Natural killer cell (primary cell): ENCODE measurements at places on chromosomes 16 and 17. TPM values are rescaled to one million over a fixed set of nuclear protein-coding genes. Genes with fewer than 3 reads are reported as not detected.
A peak's percentile ranks its signal among the peaks of the same experiment; 100 is the strongest.

- peaks cover 10% of the 10 kb centered on the region for H3K4me1 ChIP-seq
- H3K4me3 ChIP-seq, result no peak overlapping the region
- no peaks in the 10 kb centered on the region for H3K36me3 ChIP-seq
- H3K27ac ChIP-seq, result no peak overlapping the region
- no peaks in the 10 kb centered on the region for H3K27me3 ChIP-seq
Observed at GRCh38 chr17:76793775-76794174, 55.9 kb downstream of the MFSD11 start.

DNA sequence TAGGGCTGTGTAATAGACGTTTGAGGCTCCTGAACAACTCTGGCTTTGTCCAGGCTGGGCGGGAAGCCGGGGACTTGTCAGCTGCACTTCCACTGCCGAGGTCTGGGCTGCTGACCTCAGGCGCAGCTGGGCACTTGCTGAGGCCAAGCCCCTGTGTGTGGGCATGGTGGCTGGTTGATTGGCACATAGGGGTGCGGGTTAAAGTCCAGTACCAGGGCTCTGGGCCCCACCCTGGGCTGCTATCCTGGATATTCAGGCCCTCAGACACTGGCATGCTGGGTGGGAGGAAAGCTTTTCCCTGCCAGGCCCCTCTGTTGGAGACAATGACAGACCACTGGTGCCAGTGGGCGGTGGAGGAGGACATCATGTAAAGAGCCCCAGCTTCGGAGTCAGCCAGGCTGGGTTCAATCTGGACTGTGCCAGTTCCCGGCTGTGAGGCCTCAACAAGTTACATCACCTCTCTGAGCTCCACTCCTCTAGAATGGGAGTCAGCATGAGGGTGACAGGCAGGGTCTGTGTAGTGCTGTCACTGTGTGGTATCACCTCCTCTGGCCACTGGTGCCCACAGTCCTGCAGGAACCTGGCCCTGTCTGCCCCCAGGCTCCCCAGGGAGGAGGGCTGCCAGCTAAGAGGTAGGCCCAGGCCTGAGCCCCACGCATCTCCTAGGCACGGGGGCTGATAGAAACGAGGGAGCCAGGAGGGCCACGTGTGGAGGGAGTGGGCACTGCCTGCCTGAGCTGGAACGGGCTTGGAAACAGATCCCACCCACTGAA is 42.5 kb downstream of the PSME3IP1 start:
- H3K36me3 ChIP-seq, result no peaks in the 10 kb centered on the region
- no peak overlapping the region for H3K4me3 ChIP-seq
- H3K4me1 ChIP-seq, result peaks cover 49% of the 10 kb centered on the region
- no peaks in the 10 kb centered on the region for H3K27me3 ChIP-seq
- no peak overlapping the region for H3K27ac ChIP-seq

GRCh38 chr17:81025741-81026129 is 9.2 kb upstream of the BAIAP2 start:
- H3K36me3 ChIP-seq, result no peaks in the 10 kb centered on the region
- peaks cover 26% of the 10 kb centered on the region for H3K4me1 ChIP-seq
- no peak for DNase-seq
- no peaks in the 10 kb centered on the region for H3K27me3 ChIP-seq
- H3K4me3 ChIP-seq, result no peak overlapping the region

DNA sequence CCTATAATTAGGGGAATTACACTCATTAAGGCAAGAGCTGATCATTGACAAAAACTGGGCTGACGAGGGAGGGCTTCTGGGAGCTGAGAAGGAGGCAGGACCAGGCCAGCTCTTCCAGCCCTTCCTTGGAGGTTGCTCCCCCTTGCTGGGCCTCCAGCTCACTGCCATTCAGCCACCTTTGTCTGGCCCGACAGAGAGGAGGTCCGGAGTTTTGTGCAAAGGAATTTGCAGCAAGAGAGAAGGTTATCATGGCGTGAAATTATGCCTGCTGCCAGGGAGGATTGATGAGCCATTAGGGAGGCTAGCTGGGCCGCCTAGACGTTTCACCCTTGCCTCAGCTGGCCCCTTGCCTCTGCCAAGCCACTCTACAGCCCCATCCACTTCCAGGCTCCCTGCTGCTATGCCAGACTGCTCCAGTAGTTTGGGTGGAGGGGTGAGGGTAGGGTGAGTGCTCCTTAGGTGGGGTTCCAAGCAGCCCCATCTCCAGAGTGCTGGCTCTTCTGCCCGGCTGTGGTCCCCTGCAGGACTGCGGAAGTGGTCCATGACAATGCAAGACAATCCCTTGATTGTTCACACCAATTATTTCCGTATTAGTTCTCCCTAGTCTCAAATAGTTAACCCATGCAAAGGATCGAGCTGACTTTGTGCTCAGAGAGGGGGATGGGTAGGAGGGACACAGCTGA is 17.1 kb upstream of the PHF12 start:
- no peak overlapping the region for H3K27ac ChIP-seq
- DNase-seq, result no peak
- H3K4me1 ChIP-seq, result peaks cover 13% of the 10 kb centered on the region

- H3K36me3 ChIP-seq, result no peaks in the 10 kb centered on the region
- no peak overlapping the region for H3K4me3 ChIP-seq
Observed at GRCh38 chr17:7293816-7294613, 424 bp downstream of the YBX2 start.

DNA sequence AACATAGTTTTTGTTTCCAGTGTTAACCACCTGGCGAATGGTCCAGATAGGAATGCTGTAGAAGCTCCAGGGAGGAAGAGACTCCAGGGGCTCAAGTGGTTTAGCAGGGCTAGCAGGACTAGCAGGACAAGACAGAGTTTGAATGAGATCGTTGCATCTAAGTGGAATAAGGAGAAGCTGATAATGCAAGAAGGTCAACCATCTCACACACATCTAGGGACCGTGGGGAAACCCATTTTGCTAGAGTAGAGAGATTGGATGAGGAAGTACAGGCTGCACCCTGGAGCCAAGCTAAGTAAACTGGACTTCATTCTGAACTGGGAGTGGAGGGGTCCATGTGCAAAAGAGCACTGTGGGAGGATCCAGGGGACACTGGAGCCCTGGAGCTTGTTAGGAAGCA is 86.1 kb upstream of the HSBP1 start:
- no peaks in the 10 kb centered on the region for H3K36me3 ChIP-seq
- no peak overlapping the region for H3K4me3 ChIP-seq
- no peaks in the 10 kb centered on the region for H3K27me3 ChIP-seq
- no peak for DNase-seq
- H3K27ac ChIP-seq, result no peak overlapping the region

DNA sequence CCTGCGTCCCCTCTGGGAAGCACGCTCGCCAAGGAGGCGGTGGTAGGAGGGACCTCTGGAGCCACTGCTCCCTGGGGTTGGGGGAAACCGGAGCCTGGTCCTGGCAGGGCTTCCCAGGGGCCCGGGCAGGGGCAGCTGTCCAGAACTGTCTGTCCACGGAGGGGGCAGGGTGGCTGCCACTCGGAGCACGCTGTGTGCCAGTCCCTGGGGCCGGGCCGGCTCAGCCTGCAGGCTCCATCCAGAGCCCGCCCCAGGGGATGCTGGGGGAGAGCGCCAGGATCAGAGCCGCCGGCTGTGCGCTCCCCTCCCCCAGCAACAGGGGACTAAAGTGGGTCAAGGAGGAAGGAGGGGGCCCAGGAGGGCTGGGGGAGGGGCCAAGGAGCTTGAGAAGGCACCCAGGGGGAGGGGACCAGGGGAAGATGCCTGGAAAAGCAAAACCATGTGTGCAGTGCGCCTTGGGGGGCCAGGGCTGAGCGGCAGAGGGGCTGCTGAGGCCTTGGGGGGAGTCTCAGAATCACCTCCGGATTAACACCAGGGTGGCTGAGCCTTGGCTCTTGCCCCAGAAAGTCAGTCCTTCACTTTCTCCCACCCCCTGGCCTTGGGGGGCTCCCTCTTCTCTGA is 21.3 kb downstream of the ZNF423 start:
- H3K27ac ChIP-seq, result no peak overlapping the region
- no peak for DNase-seq
- H3K36me3 ChIP-seq, result no peaks in the 10 kb centered on the region
- no peak overlapping the region for H3K4me3 ChIP-seq

- no peaks in the 10 kb centered on the region for H3K27me3 ChIP-seq
- H3K27ac ChIP-seq, result no peak overlapping the region
- no peaks in the 10 kb centered on the region for H3K4me1 ChIP-seq
- H3K36me3 ChIP-seq, result no peaks in the 10 kb centered on the region
Observed at GRCh38 chr17:64289741-64290141, 26.7 kb upstream of the TEX2 start.

GRCh38 chr17:37494971-37495370 is 5.3 kb downstream of the DUSP14 start:
- H3K4me3 ChIP-seq, result no peak overlapping the region
- H3K27ac ChIP-seq, result no peak overlapping the region
- no peak for DNase-seq
- H3K4me1 ChIP-seq, result peaks cover 11% of the 10 kb centered on the region

- no peak overlapping the region for H3K4me3 ChIP-seq
- peaks cover 8% of the 10 kb centered on the region for H3K36me3 ChIP-seq
- no peak for DNase-seq
- H3K4me1 ChIP-seq, result peaks cover 50% of the 10 kb centered on the region
- H3K27me3 ChIP-seq, result no peaks in the 10 kb centered on the region
Observed at GRCh38 chr16:29156511-29156910, 171.7 kb downstream of the LAT start.

DNA sequence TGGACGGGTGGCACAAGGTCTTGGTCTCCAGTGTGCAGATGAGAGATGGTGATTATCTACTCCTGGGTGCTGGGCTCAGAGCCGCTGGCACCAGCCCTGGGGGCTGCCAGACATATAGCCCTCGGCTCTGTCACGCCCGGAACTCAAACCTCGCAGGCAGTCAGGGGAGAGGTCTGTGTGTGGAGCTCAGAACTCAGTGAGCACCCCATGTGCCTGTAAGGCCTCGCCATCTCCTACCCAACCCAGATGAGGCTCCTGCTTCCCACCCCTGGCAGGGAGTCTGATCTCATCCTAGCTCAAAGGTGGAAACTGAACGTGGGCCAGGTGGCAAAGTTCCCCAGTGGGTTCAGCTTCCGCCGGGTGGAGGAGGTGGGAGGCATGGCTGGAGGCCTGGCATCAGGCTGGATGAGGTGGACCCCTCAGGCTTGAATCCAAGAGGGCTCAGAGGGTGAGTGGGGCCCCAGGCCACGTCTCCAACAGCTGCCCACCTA is 22.6 kb upstream of the NPTX1 start:
- no peak overlapping the region for H3K4me3 ChIP-seq
- no peaks in the 10 kb centered on the region for H3K36me3 ChIP-seq
- no peaks in the 10 kb centered on the region for H3K4me1 ChIP-seq
- no peak overlapping the region for H3K27ac ChIP-seq
- H3K27me3 ChIP-seq, result peaks cover 3% of the 10 kb centered on the region
- DNase-seq, result no peak

- DNase-seq, result no peak
- H3K27ac ChIP-seq, result no peak overlapping the region
- H3K4me1 ChIP-seq, result no peaks in the 10 kb centered on the region
- peaks cover 4% of the 10 kb centered on the region for H3K27me3 ChIP-seq
- no peak overlapping the region for H3K4me3 ChIP-seq
Observed at GRCh38 chr17:5598457-5598856, 14.1 kb upstream of the NLRP1 start.

DNA sequence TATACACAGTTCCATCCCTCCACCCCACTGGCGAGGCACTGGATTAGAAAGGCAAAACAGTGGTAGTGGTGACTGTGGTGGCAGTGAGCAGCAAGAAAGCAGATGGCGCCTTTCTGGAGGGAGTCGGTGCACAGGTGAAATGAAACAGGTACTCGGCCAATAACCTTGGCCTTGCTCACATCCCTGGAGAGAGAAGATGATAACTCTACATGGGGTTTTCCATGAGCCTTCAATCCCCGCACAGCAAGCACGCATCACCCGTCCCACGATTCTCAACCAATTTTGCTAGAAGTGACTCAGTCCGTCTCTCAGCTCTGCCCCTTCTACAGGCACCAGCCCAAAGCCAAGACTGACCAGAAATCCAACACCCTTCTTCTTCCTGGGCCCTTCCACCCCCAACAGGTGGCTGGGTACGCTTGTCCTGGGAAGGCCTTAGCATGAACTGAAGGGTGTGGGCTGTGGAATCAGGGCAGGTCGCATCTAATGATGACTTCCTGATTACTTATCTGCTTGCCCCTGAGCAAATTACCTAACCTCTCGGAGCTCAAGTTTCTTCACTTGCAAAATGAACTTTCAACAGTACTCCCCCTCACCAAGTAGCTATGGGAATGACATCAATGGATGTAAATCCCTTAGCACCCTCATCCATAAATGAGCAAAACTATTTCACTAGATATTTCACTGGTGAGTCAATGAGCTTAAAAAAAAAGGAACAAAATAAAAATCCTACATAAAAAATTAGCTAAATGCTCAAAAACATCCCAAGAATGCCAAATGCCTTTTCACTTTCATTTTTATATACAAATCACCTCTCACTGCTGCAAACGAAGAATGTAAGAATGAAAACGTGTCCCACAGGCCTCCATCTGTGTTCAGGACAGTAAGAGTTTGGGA is 18.0 kb downstream of the XPO6 start:
- peaks cover 13% of the 10 kb centered on the region for H3K36me3 ChIP-seq
- H3K4me1 ChIP-seq, result peaks cover 43% of the 10 kb centered on the region
- no peaks in the 10 kb centered on the region for H3K27me3 ChIP-seq
- peak; percentile 71 for DNase-seq
- peak overlapping the region; percentile 65 for H3K27ac ChIP-seq

DNA sequence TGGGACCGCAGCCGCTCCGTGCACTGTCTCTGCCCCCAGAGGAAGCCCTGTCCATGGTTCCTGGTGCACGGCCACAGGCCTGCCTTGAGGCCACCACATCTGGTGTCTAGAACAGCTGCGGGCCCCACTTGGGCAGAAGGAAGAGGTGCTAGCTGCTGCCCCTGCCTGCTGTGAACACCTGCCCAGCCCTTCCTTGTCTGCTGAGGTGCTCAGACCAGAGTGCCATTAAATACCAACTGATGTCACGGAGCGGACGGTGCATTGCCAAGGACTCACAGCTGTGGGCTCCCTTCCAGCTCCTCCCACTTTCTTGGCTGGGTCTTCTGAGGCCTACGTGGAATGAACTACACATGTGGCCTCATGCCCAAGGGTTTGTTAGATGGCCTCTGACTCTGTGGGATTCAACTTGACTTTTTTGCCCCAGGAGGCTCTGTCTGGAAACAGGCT is 146.1 kb downstream of the RAB11FIP4 start:
- H3K36me3 ChIP-seq, result no peaks in the 10 kb centered on the region
- H3K27me3 ChIP-seq, result no peaks in the 10 kb centered on the region
- H3K4me3 ChIP-seq, result no peak overlapping the region
- peaks cover 35% of the 10 kb centered on the region for H3K4me1 ChIP-seq

Gene SGCA
- total RNA-seq, result not detected

Gene ST6GALNAC1
- 1.0 TPM for total RNA-seq

Gene NPIPA5
- 9.5 TPM for total RNA-seq

Gene TMC5
- total RNA-seq, result not detected

Gene TBC1D3K
- total RNA-seq, result not detected

Gene PIRT
- not detected for total RNA-seq

Gene PRAC1
- total RNA-seq, result not detected

Gene STH
- not detected for total RNA-seq

Gene SUZ12
- 32.3 TPM for total RNA-seq
